ENCODE measurements at places on chromosomes 16 and 17. TPM values are rescaled to one million over a fixed set of nuclear protein-coding genes. Genes with fewer than 3 reads are reported as not detected.
A peak's percentile ranks its signal among the peaks of the same experiment; 100 is the strongest.

- no peak overlapping the region for H3K27ac ChIP-seq
- H3K4me3 ChIP-seq, result no peak overlapping the region
- no peaks in the 10 kb centered on the region for H3K27me3 ChIP-seq
Measured at GRCh38 chr17:82878527-82878926, 38.7 kb upstream of the ZNF750 start.

GRCh38 chr16:80671281-80671849, 130.6 kb downstream of the DYNLRB2 start:
- H3K4me3 ChIP-seq, result no peak overlapping the region
- no peaks in the 10 kb centered on the region for H3K27me3 ChIP-seq
- no peaks in the 10 kb centered on the region for H3K36me3 ChIP-seq
- H3K4me1 ChIP-seq, result no peaks in the 10 kb centered on the region
- no peak for DNase-seq

DNA sequence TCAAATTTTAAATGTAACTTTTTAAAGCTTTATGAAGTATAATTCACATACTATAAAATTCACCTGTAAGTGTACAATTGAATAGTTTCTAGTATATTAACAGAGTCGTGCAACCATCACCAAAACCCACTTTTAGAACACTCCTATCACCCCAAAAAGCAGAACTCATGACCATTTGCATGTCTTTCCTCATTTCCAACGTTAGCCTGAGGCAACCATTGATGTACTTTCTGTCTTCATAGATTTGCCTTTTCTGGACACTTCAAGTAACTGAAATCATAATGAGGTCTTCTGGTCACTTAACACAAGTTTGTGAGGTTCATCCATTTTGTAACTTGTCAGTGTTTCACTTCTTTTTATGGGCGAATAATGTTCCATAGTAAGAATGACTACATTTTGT, 33.2 kb downstream of the METTL16 start:
- no peak overlapping the region for H3K27ac ChIP-seq
- no peaks in the 10 kb centered on the region for H3K36me3 ChIP-seq
- DNase-seq, result no peak
- H3K4me3 ChIP-seq, result no peak overlapping the region
- H3K27me3 ChIP-seq, result no peaks in the 10 kb centered on the region
- peaks cover 1% of the 10 kb centered on the region for H3K4me1 ChIP-seq

Gene TMEM238L
- total RNA-seq, result not detected

Gene HAS3
- 0.83 TPM for total RNA-seq

- DNase-seq, result no peak
- no peaks in the 10 kb centered on the region for H3K36me3 ChIP-seq
- no peak overlapping the region for H3K4me3 ChIP-seq
- no peak overlapping the region for H3K27ac ChIP-seq
- H3K4me1 ChIP-seq, result no peaks in the 10 kb centered on the region
Measured at GRCh38 chr16:23987443-23987842, 151.7 kb downstream of the PRKCB start.

- H3K27me3 ChIP-seq, result no peaks in the 10 kb centered on the region
- H3K4me3 ChIP-seq, result no peak overlapping the region
- no peak overlapping the region for H3K27ac ChIP-seq
- no peaks in the 10 kb centered on the region for H3K4me1 ChIP-seq
Measured at GRCh38 chr16:81809567-81809966, 30.5 kb downstream of the PLCG2 start.

- H3K4me3 ChIP-seq, result no peak overlapping the region
- no peaks in the 10 kb centered on the region for H3K27me3 ChIP-seq
- H3K4me1 ChIP-seq, result peaks cover 7% of the 10 kb centered on the region
Measured at GRCh38 chr17:17757391-17757791, 76.1 kb downstream of the RAI1 start.

GRCh38 chr16:85905110-85906095, 6.4 kb downstream of the IRF8 start:
- no peaks in the 10 kb centered on the region for H3K27me3 ChIP-seq

GRCh38 chr17:49676276-49676868, 1.5 kb downstream of the SPOP start:
- H3K36me3 ChIP-seq, result no peaks in the 10 kb centered on the region
- DNase-seq, result no peak
- H3K4me3 ChIP-seq, result peak overlapping the region; percentile 71
- peaks cover 5% of the 10 kb centered on the region for H3K4me1 ChIP-seq
- no peak overlapping the region for H3K27ac ChIP-seq

Gene DNAH9
- total RNA-seq, result 1.4 TPM

DNA sequence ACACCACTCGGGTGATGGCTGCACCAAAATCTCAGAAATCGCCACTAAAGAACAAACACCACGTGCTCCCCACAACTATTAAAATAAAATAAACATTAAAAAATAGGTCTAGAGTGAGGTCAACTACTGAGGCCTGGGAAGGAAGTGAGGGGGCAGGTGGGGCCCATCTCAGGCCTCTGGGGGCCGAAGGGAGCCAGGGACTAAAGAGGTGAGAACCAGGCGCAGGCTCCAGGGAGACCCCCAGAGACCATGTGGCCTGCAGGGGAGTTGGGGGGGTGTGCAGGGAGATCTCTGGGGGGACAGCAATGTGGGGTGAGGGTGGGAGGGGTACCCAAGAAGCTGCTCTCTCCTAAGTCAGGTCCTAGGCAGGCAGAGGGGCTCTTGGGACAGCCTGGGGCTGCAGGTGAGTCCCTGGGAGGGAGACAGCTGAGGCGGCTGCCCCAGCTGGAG, 111.3 kb upstream of the SMURF2 start:
- peaks cover 4% of the 10 kb centered on the region for H3K4me1 ChIP-seq
- H3K4me3 ChIP-seq, result no peak overlapping the region
- H3K36me3 ChIP-seq, result no peaks in the 10 kb centered on the region
- no peaks in the 10 kb centered on the region for H3K27me3 ChIP-seq
- no peak overlapping the region for H3K27ac ChIP-seq

Gene TMEM101
- total RNA-seq, result 19.9 TPM

DNA sequence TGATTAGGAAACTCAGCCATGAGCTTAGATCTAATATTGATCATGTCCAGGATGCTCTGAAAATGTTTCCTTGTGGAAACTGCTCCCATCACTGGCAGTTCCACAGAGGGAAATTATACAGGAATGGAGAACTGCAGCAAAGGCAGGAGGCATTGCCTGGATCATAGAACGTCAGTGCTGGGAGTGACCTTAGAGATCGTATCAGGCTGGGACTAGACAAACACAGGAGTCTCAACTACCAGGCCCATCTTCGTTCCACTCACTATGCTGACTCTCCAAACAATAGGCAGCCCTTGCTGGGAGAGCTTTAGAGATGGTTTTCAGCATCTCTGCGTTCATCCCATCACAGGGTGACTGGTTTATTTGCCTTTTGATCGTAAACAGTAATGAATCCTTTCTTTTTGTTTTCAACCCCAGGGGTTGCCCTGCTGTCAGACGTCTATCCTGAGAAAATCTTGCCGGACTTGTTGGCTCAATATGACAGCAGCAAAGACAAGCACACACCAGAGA, 130.3 kb downstream of the TANGO6 start:
- no peaks in the 10 kb centered on the region for H3K27me3 ChIP-seq
- no peak overlapping the region for H3K4me3 ChIP-seq
- DNase-seq, result no peak
- H3K36me3 ChIP-seq, result no peaks in the 10 kb centered on the region
- H3K27ac ChIP-seq, result no peak overlapping the region

GRCh38 chr17:72884066-72884465, 208.4 kb downstream of the SLC39A11 start:
- no peaks in the 10 kb centered on the region for H3K27me3 ChIP-seq
- H3K4me3 ChIP-seq, result no peak overlapping the region
- no peaks in the 10 kb centered on the region for H3K4me1 ChIP-seq
- no peak for DNase-seq
- no peaks in the 10 kb centered on the region for H3K36me3 ChIP-seq

GRCh38 chr16:84053237-84053636, 10.6 kb upstream of the SLC38A8 start:
- DNase-seq, result no peak
- H3K4me3 ChIP-seq, result no peak overlapping the region

DNA sequence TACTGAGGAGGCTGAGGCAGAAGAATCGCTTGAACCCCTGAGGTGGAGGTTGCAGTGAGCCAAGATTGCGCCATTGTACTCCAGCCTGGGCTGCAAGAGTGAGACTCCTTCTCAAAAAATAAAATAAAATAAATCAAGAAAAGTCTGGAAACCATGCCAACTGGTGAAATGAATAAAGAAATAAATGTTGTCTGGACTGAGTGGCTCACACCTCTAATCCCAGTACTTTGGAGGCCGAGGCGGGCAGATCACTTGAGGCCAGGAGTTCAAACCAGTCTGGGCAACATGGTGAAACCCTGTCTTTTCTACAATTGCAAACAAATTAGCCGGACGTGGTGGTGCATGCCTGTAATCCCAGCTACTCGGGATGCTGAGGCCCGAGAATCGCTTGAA, 744 bp upstream of the LRRC37A3 start:
- no peaks in the 10 kb centered on the region for H3K36me3 ChIP-seq
- H3K27me3 ChIP-seq, result no peaks in the 10 kb centered on the region
- DNase-seq, result peak; percentile 36
- H3K4me3 ChIP-seq, result peak overlapping the region; percentile 91
- H3K27ac ChIP-seq, result peak overlapping the region; percentile 77

GRCh38 chr16:10846213-10846998, 27.8 kb upstream of the TVP23A start:
- H3K4me3 ChIP-seq, result no peak overlapping the region
- DNase-seq, result no peak
- no peak overlapping the region for H3K27ac ChIP-seq
- H3K36me3 ChIP-seq, result no peaks in the 10 kb centered on the region

Gene USP43
- total RNA-seq, result 1.0 TPM

DNA sequence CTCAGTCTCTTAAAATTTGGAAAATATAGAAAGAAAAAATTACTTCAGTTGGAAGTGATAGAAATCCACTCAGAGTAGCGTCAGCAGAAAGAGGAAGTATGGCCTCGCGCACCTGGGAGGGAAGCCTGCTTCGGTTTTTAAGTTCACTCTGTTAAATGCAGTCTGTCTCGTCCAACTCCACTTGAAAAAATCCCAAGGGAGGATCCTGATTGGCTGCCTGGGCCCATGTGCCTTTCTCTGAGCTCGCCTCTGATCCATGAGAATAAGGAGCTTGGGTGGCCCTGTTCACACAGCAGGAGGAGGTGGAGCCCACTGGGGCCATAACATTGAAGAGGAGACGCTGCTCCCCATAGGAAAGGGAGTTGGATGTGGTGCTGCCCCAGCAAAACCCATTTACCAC, 40.7 kb downstream of the DNAJA2 start:
- H3K4me1 ChIP-seq, result no peaks in the 10 kb centered on the region
- H3K27me3 ChIP-seq, result no peaks in the 10 kb centered on the region
- no peak overlapping the region for H3K4me3 ChIP-seq
- no peak for DNase-seq
- no peaks in the 10 kb centered on the region for H3K36me3 ChIP-seq

Gene ZFHX3
- total RNA-seq, result 13.8 TPM

GRCh38 chr16:12902511-12903372, 1.3 kb downstream of the SHISA9 start:
- no peak overlapping the region for H3K4me3 ChIP-seq
- no peaks in the 10 kb centered on the region for H3K36me3 ChIP-seq
- H3K4me1 ChIP-seq, result peaks cover 1% of the 10 kb centered on the region
- no peak overlapping the region for H3K27ac ChIP-seq

Gene CAPNS2
- total RNA-seq, result not detected

DNA sequence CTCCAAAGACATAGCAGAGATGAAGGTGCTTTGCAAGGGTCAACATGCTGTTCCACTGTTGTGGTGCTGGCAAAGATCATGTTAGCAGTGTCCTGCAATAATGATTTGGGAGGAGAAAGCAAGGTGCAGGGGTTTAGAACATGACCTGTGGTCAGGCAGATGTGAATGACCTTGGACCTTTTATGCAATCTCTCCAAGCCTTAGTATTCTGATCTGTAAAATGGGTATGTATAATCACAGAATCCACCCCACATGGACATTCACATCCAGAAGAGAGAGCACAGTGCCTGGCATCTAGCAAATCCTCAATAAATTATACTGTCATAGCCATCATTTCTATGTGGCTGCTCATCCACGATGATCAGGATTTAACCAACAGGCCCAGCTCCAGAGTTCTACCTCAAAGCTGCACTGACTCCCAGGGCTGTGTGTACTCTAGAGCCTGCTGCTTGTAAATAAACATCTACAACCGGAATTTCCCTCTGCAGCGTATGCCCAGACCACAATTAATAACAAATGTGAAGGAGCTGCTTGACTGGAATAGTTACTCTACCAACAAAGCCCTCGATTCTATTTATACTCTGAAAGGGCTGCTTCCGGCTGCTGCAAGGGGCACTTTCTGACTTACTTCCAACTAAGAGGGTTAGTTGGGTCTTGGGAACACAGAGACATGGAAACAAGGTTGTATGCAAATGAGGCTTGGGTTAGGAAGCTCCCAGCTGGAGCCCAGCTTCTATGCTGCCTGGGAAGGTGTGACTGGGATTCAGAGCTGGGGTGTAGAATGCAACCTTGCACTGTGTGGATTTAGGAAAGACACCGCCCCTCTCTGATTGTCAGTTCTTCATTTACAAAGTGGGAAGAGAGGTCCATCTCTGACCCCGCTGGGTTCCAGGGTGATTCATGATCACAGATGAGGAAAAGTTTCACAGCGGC, 265.2 kb downstream of the XYLT1 start:
- no peaks in the 10 kb centered on the region for H3K27me3 ChIP-seq
- DNase-seq, result no peak

Gene BRICD5
- 6.1 TPM for total RNA-seq

DNA sequence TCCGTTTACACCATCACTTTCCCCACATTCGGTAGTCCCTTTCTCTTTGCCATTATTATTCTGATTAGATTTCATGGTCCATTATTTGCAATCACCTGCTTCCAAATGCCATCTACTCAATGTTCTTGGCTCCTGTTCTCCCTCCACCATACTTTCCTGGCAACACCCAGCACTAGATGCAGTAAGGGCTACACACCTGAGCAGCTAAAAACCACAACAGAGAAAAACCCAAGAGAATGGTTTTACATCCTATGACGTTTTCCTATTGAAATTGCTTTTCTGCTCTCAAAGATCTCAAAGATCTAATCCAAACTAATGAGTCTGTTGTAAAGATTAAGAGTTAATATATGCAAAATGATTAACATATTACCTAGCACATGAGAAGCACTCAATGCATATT, 441.3 kb downstream of the SHISA9 start:
- no peak overlapping the region for H3K27ac ChIP-seq
- H3K27me3 ChIP-seq, result no peaks in the 10 kb centered on the region
- H3K4me1 ChIP-seq, result no peaks in the 10 kb centered on the region
- DNase-seq, result no peak
- no peak overlapping the region for H3K4me3 ChIP-seq
- H3K36me3 ChIP-seq, result no peaks in the 10 kb centered on the region

DNA sequence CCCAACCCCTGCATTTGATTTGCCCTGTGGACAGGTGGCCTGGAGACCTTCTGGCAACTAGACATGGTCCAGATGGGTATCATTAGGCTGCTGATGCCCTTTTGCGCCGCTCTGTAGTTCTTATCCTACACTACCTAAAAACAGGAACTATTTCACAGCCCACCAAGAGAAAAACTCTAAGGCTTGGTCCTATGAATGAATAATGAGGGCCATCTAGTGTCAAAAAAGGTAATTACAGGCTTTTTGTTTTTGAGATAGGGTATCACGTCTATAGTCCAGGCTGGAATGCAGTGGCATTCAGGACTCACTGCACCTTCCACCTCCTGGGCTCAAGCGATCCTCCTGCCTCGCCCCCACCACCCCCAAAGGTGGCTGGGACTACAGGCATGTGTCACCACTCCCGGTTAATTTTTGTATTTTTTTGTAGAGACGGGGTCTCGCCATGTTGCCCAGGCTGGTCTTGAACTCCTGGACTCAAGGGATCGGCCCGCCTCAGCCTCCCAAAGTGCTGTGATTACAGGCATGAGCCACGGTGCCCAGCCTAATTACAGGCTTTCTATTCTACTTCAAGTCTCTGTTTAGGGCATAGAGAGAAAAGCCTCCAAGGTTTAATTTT, 20.9 kb downstream of the COIL start:
- H3K36me3 ChIP-seq, result no peaks in the 10 kb centered on the region
- no peak for DNase-seq
- H3K27me3 ChIP-seq, result no peaks in the 10 kb centered on the region
- H3K4me1 ChIP-seq, result no peaks in the 10 kb centered on the region

All from ovary (tissue), 10 donors.